ENCODE measurements at places on chromosomes 3 and 15. TPM values are rescaled to one million over a fixed set of nuclear protein-coding genes. Genes with fewer than 3 reads are reported as not detected.

Gene LSAMP
- 16.1 TPM for total RNA-seq

Gene MUC20
- not detected for total RNA-seq

Gene TMPRSS7
- not detected for total RNA-seq

Gene ZNF860
- 3.9 TPM for total RNA-seq

Gene GP5
- total RNA-seq: not detected

Gene ACKR4
- total RNA-seq: not detected

Gene ITIH4
- total RNA-seq: 0.21 TPM

Gene AMOTL2
- total RNA-seq: 12.1 TPM

Gene THSD4
- total RNA-seq: 0.50 TPM

Gene CFAP91
- not detected for total RNA-seq

Gene MED12L
- total RNA-seq: 0.72 TPM

Gene GORASP1
- 56.8 TPM for total RNA-seq

Measured in SK-MEL-5 (cell line).